ENCODE measurements at places on chromosomes 3 and 15. TPM values are rescaled to one million over a fixed set of nuclear protein-coding genes. Genes with fewer than 3 reads are reported as not detected.

Gene FGF7
- total RNA-seq: 37.6 TPM

Gene GOLGA8G
- not detected for total RNA-seq

Gene STRC
- 0.35 TPM for total RNA-seq

DNA sequence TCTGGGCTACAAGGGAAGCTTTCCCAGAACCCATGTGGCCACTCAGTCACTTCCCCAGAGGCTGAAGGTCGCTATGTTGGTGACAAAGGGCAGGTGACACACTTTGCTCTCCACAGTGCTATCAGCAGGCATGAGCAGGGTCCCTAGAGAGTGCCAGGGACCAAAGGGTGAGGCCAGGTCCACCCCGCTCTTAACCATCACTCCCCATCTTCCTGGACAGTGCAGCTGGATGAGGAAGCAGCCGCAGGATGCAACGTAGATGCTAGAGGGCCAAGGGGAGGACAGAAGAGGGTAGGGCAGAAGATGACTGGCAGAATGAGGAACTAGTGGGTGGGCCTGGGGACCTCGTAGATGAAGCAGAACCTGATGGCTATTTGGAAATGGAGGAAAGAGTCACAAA is 13.6 kb upstream of the LTF start:
- DNase-seq: no peak
- no peak overlapping the region for H3K4me3 ChIP-seq
- no peaks in the 10 kb centered on the region for H3K36me3 ChIP-seq
- no peaks in the 10 kb centered on the region for H3K4me1 ChIP-seq

GRCh38 chr3:87710511-87710910 is 348.3 kb downstream of the CGGBP1 start:
- no peaks in the 10 kb centered on the region for H3K4me1 ChIP-seq
- no peak overlapping the region for H3K27ac ChIP-seq
- no peaks in the 10 kb centered on the region for H3K27me3 ChIP-seq
- no peak for DNase-seq
